Stomach (tissue), 19 donors: ENCODE measurements at places on chromosomes 11 and 22. TPM values are rescaled to one million over a fixed set of nuclear protein-coding genes. Genes with fewer than 3 reads are reported as not detected.

The GP1BB gene
- not detected for total RNA-seq

The CD151 gene
- 103 TPM for total RNA-seq

The NARS2 gene
- 34.5 TPM for total RNA-seq

The KRTAP5-2 gene
- not detected for total RNA-seq

The ABTB2 gene
- total RNA-seq: 2.4 TPM

The RIMBP3C gene
- total RNA-seq: 0.18 TPM

The GSTT2B gene
- total RNA-seq: 1.7 TPM

The E2F8 gene
- total RNA-seq: 8.4 TPM

The OR10A6 gene
- total RNA-seq: not detected

The PRCP gene
- total RNA-seq: 6.4 TPM

The OR10D3 gene
- total RNA-seq: not detected

The NCAM1 gene
- total RNA-seq: 31.9 TPM

The PATE2 gene
- total RNA-seq: not detected

The DUSP8 gene
- 0.58 TPM for total RNA-seq

The OR8K3 gene
- not detected for total RNA-seq

The NXPE1 gene
- total RNA-seq: not detected

The DNAJC24 gene
- 5.8 TPM for total RNA-seq

The COPB1 gene
- total RNA-seq: 86.6 TPM

The CCDC73 gene
- total RNA-seq: not detected

- peaks cover 14% of the 10 kb centered on the region for H3K4me1 ChIP-seq
- no peaks in the 10 kb centered on the region for H3K36me3 ChIP-seq
- no peak for DNase-seq
These were observed 4.8 kb downstream of the PPME1 start for GRCh38 chr11:74175920-74176319.

DNA sequence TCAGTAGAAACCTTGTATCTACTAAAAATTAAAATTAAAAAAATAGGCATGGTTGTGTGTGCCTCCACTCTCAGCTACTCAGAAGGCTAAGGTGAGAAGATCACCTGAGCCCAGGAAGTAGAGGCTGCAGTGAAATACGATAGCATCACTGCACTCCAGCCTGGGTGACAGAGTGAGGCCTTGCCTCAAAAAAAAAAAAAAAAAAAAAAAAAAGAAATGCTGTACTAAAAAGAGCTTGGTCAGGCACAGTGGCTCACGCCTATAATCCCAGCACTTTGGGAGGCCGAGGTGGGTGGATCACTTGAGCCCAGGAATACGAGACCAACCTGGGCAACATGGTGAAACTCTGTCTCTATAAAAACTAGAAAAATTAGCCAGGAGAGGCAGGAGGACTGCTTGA lies 36.5 kb downstream of the SBF2 start:
- no peak for DNase-seq
- H3K27ac ChIP-seq: no peak overlapping the region
- no peaks in the 10 kb centered on the region for H3K27me3 ChIP-seq
- no peaks in the 10 kb centered on the region for H3K36me3 ChIP-seq
- H3K4me3 ChIP-seq: no peak overlapping the region
- peaks cover 23% of the 10 kb centered on the region for H3K4me1 ChIP-seq

DNA sequence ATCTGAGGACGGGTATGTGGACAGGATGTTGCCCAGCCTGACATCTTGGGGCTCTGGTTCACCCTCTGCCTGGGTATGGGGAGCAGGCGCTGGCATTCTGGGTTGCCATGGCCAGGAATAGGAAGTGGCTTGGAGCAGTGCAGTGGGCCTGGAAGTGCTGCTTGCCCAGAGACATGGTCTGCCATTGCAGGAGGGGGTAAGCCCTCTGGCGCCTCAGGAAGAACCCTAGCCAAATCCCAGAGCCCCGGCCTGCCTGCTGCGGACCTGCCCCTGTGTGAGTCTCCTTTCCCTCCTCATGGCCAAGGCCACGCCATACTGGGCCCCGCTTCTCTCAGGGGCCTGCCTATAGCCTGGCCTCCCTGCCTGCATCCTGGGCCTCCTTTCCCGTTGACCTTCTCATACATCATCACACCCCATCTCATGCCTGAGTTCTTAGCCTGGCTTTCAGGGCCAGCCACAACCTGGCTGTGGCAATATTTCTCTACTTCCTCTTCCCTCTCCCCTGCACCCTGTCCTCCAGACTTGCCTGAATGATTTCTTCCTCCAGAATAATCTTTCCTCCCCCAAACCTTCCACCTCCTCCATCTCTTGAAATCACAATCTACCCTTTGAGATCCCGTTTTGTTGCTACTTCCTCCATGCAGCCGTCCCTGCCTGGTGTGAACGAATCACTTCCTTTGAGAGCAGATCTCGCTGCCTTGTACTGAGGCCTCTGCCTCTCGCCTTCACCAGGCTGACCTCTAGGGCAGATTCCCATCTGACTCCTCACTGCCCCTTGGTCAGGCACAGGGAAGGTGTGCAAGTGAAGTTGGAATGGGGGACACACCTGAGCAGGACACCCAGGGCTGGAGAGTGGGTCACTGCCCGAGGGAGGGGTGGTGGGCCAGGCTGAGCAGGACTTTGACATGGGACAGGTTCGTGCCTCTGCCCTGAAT lies 5.2 kb downstream of the CAPN5 start:
- no peak overlapping the region for H3K4me3 ChIP-seq
- peaks cover 79% of the 10 kb centered on the region for H3K4me1 ChIP-seq
- H3K36me3 ChIP-seq: no peaks in the 10 kb centered on the region
- H3K27me3 ChIP-seq: no peaks in the 10 kb centered on the region

- H3K4me3 ChIP-seq: peak overlapping the region; percentile 18
- H3K4me1 ChIP-seq: peaks cover 10% of the 10 kb centered on the region
- H3K36me3 ChIP-seq: no peaks in the 10 kb centered on the region
These were observed 979 bp downstream of the SMIM38 start for GRCh38 chr11:69156673-69157155.

DNA sequence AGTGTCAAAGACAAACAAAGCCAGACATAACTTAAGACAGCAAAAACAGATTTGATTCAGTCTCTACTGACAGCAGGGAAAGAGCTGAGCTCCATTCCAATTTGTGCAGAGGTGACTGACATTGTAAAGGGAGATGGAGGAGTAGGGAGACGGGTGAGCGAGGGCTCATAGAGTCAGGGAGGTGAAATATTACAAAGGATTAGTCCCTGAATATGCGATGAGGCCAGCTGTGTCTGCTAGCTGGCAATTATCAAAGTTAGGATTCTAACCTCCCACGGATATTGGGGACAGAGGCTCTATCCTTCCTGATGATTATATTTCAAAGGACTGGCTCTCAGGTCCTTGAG lies 8.3 kb downstream of the PLAAT2 start:
- H3K27me3 ChIP-seq: no peaks in the 10 kb centered on the region
- H3K4me1 ChIP-seq: peaks cover 20% of the 10 kb centered on the region
- no peak overlapping the region for H3K4me3 ChIP-seq
- H3K27ac ChIP-seq: no peak overlapping the region

GRCh38 chr11:111123463-111124398 lies 121.8 kb upstream of the POU2AF2 start:
- no peak overlapping the region for H3K27ac ChIP-seq
- no peak overlapping the region for H3K4me3 ChIP-seq
- no peak for DNase-seq
- H3K27me3 ChIP-seq: no peaks in the 10 kb centered on the region

GRCh38 chr11:27352781-27353180 lies 10.2 kb downstream of the CCDC34 start:
- no peaks in the 10 kb centered on the region for H3K27me3 ChIP-seq
- no peak overlapping the region for H3K27ac ChIP-seq
- DNase-seq: no peak
- H3K4me1 ChIP-seq: no peaks in the 10 kb centered on the region
- H3K4me3 ChIP-seq: no peak overlapping the region

GRCh38 chr22:42932857-42933484 lies 75.9 kb upstream of the ARFGAP3 start:
- H3K27me3 ChIP-seq: no peaks in the 10 kb centered on the region
- H3K4me1 ChIP-seq: peaks cover 90% of the 10 kb centered on the region
- no peaks in the 10 kb centered on the region for H3K36me3 ChIP-seq
- no peak overlapping the region for H3K4me3 ChIP-seq

DNA sequence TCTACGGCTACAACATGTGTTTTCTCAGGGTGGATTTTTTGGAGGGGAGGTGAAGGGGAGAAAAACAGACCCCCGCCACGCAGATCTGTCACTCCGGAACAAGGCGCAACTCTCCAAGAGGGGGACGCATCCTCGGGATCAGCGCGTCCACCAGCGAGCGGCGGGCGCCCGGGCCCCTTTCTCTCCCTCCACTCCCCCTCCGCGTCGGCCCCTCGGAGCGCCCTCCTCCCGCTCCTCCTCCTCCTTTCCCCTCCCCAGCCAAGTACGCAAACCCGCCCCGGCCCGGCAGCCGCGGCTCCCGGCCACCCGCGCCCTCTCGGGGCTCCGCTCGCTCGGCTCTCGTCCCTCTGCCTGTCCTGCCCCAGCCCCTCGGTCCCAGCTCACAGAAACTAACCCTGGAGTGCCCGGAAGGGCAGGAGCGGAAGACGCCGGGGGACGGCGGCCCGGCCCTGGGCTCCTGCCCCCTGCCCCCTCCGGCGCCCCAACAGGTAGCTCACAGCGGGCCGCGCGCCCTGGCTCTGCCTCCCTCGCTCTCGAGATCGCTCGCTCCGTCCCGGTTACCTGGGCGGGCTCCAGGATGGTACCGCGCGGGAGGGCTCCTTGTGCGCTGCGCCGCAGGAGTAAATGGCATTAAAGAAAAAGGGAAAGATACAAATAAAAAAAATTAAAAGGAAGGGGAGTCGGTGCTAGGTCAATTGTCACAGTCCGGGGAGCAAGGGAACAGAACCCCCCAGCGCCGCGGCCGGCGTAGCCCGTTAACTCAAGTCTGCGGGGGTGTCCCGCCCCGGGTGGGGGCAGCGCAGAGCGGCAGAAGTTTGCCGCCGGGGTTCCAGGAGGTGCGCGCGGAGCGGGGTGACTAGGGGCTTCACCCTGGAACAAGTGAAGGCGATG lies 131.4 kb upstream of the C11orf58 start:
- peaks cover 93% of the 10 kb centered on the region for H3K27me3 ChIP-seq
- H3K4me3 ChIP-seq: peak overlapping the region; percentile 61
- H3K27ac ChIP-seq: peak overlapping the region; percentile 87
- DNase-seq: peak; percentile 28
- H3K4me1 ChIP-seq: peaks cover 51% of the 10 kb centered on the region

GRCh38 chr11:133992121-133992520 lies 35.4 kb upstream of the IGSF9B start:
- no peak overlapping the region for H3K4me3 ChIP-seq
- H3K27me3 ChIP-seq: no peaks in the 10 kb centered on the region
- H3K4me1 ChIP-seq: no peaks in the 10 kb centered on the region
- DNase-seq: no peak

DNA sequence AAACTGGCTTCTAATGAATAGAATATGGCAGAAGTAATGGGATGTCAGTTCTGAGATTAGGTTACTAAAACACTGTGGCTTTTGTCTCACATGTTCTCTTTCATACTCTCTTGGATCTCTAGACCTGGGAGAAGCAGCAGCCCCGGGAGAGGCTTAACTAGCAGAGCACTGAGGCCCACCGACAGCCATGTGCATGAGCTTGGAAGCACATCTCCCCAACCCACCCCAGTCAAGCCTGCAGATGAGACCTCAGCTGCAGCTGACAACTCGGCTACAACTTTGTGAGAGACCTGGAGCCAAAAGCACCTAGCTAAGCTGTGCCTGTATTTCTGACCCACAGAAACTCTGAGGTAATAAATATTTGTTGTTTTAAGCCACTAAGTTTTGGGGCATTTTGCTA lies 100.8 kb downstream of the TRIM29 start:
- no peak overlapping the region for H3K27ac ChIP-seq
- no peaks in the 10 kb centered on the region for H3K27me3 ChIP-seq
- H3K4me1 ChIP-seq: no peaks in the 10 kb centered on the region
- H3K4me3 ChIP-seq: no peak overlapping the region
- DNase-seq: no peak

GRCh38 chr11:86066657-86067008 lies 2.3 kb downstream of the PICALM start:
- H3K36me3 ChIP-seq: no peaks in the 10 kb centered on the region
- no peak for DNase-seq
- H3K27me3 ChIP-seq: no peaks in the 10 kb centered on the region
- H3K4me1 ChIP-seq: peaks cover 35% of the 10 kb centered on the region
- peak overlapping the region; percentile 93 for H3K4me3 ChIP-seq

- DNase-seq: peak; percentile 47
- H3K27ac ChIP-seq: no peak overlapping the region
- no peaks in the 10 kb centered on the region for H3K27me3 ChIP-seq
- H3K4me1 ChIP-seq: peaks cover 6% of the 10 kb centered on the region
- H3K36me3 ChIP-seq: peaks cover 51% of the 10 kb centered on the region
These were observed 7.0 kb downstream of the SERPING1 start for GRCh38 chr11:57604296-57605027.

GRCh38 chr11:69691463-69691862 lies 12.4 kb downstream of the FGF19 start:
- H3K4me1 ChIP-seq: no peaks in the 10 kb centered on the region
- no peak overlapping the region for H3K4me3 ChIP-seq
- H3K27me3 ChIP-seq: no peaks in the 10 kb centered on the region
- no peaks in the 10 kb centered on the region for H3K36me3 ChIP-seq
- DNase-seq: no peak
- no peak overlapping the region for H3K27ac ChIP-seq

DNA sequence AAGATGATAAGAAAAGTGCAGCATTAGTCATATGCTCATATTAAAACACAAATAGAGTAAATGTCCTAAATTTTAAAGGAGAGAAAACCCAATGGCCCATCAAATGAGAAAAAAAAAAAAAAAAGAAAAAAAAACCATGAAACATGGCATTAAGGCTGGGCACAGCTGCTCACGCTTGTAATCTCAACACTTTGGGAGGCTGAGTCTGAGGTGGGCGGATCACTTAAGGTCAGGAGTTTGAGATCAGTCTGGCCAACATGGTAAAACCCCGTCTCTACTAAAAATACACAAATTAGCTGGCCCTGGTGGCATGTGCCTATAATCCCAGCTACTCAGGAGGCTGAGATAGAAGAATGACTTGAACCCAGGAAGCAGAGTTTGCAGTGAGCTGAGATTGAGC lies 515.5 kb upstream of the ANO3 start:
- H3K4me1 ChIP-seq: no peaks in the 10 kb centered on the region
- H3K4me3 ChIP-seq: no peak overlapping the region
- H3K36me3 ChIP-seq: no peaks in the 10 kb centered on the region
- no peaks in the 10 kb centered on the region for H3K27me3 ChIP-seq
- H3K27ac ChIP-seq: no peak overlapping the region

- no peaks in the 10 kb centered on the region for H3K27me3 ChIP-seq
- no peaks in the 10 kb centered on the region for H3K36me3 ChIP-seq
- H3K27ac ChIP-seq: no peak overlapping the region
- no peak overlapping the region for H3K4me3 ChIP-seq
These were observed 290.0 kb upstream of the CHORDC1 start for GRCh38 chr11:90512846-90513245.

DNA sequence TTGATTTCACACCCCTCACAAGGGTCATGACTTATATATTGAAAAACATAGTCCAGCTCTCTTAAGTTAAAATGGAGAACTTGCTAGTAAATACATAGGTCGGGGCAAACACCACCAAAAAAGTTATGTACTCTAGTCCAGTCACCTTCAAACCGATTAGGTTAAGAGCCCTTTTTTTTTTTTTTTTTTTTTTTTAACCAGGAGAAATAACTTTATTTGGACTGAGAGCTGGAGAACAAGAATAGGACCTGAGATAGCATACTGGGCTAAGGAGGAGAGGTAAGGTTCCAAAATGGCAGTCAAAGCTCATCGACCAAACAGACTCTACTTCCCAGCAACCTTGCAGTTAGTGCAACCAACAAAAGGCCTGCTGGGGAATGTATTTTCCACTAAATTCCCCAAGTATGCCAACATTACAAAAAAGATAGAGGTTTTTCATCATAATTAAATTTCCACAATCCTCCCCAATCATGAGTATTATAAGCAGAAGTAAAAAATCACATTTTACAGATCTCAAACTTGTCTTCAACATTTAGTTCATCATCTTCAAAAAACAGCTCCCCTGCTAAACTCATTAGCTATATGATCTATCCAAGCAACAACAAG lies 3.8 kb downstream of the TMEM41B start:
- no peak overlapping the region for H3K4me3 ChIP-seq
- H3K27me3 ChIP-seq: no peaks in the 10 kb centered on the region
- H3K27ac ChIP-seq: no peak overlapping the region
- peaks cover 6% of the 10 kb centered on the region for H3K4me1 ChIP-seq
- no peaks in the 10 kb centered on the region for H3K36me3 ChIP-seq
- DNase-seq: no peak
